RPMI8226 (cell line): ENCODE measurements at places on chromosomes 6 and 20.

- peak; percentile 37 for DNase-seq
Measured at GRCh38 chr20:11676630-11677287, 240.9 kb upstream of the BTBD3 start.

GRCh38 chr6:11606332-11606731 is 68.8 kb downstream of the TMEM170B start:
- no peak for DNase-seq

DNA sequence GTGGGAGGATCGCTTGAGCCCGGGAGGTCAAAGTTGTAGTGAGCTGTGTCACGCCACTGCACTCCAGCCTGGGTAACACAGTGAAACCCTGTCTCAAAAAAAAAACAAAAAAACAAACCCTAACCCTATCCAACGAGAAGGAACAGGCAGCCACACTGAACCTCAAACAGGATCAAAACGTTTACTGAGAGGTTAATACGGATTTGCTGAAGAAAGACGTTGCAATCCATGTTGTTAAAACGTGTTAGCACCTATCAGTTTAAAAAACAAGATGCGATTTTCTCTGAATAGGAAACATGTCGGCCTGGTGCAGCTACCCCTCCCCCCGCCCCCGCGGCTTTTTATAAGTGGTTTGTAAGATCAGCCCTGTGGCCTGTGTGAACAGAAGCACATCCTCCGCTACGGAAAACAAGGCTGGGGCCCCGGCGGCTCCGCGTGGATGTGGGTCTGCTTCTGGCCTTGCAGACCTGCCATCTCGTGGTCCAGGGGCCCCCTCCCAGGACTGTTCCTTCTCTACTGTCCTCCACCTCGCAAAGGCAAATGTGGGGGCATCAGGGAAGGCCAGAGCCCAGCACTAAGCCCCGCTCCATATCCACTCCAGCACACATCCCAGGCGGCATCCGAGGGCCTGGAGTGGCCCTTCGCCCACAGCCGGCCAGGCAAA is 11.4 kb downstream of the SLC2A4RG start:
- DNase-seq, result no peak

DNA sequence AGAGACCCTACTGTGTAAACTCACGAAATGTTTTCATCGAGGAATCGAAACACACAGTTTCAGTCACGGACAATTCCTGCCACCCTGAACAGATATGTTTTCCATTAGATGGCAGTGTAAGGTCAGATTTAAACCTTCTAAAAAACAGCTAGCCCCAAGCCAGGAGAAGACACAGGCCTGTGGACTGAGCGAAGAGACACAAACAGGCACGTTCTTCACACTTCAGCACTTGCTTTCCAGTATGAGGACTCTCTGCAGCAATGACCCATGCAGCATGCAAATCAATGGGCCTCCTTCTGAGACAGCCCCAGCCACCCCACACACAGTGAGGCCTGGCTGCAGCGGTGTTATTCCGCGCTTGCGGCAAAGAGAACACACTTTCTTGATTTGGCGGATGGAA is 31.9 kb downstream of the HUS1B start:
- DNase-seq, result no peak

DNA sequence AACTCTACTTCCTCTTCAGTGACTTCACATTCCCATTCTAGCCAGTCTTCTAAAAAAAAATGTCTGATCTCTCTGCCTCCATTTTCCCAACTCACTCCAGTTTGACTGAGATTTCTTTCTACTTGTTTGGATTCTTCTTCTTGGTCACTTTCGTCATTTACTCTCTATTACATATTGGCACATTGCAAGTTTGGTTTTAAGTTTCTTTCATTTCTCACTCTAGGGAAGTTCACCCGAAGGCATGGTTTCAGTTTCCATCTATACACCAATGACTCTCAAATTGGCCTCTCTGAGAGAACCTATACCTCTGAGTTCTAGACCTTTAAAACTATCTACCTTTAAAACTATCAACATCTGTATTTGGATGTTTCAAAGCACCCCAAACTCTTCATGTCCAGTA is 51.3 kb downstream of the CD109 start:
- DNase-seq, result peak; percentile 81

- no peak for DNase-seq
Measured at GRCh38 chr6:138422861-138423260, 18.8 kb downstream of the HEBP2 start.

GRCh38 chr6:30937265-30937664 is 3.5 kb upstream of the MUCL3 start:
- DNase-seq, result no peak

DNA sequence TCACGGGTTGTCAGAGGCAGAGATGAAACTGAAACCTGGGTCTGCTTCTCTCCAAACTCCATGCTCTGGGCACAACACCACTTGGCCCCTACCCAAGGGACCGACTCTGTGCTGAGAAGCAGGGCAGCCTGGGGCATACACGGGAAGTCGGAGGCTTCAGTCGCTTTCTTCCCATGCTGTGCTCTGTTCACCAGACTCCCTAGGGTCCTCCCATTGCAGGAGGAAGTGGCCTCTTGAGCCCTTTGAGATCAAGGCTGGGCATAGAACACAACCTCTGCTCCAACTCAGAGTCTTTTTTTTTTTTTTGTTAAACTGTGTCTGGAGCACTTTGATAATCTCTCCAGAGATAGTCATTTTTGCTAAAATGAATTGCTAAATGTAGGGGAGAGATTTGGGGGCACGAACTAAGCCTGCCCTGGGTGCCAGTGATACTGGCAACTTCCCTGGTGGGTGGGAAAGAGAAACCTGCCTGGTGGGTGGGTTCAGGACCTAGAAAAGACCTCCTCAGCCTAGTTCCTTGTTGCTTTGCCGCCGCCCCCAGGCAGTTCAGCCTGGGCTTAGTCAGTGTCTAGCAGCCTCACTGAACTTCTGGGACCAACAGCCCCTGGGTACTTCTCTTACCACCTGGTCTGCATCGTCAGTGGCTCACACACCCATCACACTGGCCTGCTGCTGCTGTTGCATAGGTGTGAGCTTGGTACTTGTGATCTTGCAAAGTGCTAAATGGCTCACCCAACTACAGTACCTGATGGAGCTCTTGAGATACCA is 62.0 kb downstream of the PPP1R14C start:
- DNase-seq, result peak; percentile 89

DNA sequence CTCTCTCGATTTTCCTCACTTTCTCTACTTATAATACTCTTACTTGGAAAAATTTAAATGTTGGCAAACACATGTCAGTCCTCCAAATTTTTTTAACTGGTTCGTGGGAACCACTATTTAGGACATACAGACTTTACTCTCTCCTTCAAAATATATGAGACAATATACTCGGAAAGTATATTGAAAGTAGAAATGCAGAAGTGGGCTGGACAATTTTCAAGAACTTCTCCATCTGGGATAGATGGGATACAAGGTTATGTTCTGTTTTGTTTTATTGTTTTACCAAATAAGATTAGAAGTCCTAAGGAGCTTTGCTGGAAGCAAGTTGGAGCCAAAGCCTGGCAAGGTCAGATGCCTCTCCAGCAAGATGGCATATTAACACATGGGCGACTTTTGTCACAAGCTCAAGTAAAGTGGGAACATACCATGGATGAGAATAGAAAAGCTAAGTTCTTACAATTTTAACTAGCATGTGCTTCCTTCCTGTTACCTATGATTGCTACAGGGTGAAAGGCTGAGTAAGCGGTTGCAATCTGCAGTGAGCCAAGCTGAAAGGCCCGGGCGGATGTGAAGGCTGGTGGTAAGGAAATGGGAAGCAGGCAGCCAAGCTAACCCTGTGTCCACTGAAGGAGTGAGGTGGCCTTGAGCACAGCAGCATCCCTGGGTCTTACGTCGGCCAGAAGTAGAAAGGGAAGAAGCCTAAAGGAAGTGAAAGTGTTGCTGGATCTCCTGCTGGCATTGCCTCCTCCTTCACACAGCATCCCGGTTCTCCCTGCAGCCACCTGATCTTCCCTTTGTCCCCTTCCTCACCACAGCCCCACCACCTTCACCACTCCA is 7.1 kb downstream of the MAP3K5 start:
- DNase-seq, result peak; percentile 62

- DNase-seq, result no peak
Measured at GRCh38 chr6:36195471-36196112, 952 bp upstream of the BRPF3 start.

GRCh38 chr6:121522771-121523386 is 87.4 kb downstream of the GJA1 start:
- DNase-seq, result no peak

GRCh38 chr6:168368066-168368820 is 48.7 kb upstream of the DACT2 start:
- DNase-seq, result no peak

- DNase-seq, result no peak
Measured at GRCh38 chr6:125832391-125833117, 41.8 kb downstream of the NCOA7 start.

GRCh38 chr6:16602035-16602434 is 159.2 kb downstream of the ATXN1 start:
- DNase-seq, result no peak

DNA sequence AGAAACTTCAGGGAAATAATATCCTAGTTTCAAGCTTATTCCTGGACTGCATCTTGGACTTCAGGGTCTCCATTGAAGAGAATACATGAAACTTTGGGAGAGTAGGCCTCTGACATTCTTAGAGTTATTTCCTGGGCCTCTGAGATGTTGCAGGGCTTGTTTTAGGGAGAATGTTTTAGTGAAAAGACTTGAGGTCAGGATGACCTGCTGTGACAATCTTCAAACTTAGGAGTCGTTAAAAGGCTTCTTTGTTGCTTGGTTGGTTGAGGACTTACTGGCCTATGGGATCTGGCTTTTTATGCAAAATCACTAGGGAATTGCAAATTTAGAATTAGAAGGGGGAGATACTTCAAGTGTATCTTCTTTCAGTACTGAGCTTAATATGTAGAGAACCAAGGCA is 613.2 kb upstream of the FLRT3 start:
- no peak for DNase-seq

DNA sequence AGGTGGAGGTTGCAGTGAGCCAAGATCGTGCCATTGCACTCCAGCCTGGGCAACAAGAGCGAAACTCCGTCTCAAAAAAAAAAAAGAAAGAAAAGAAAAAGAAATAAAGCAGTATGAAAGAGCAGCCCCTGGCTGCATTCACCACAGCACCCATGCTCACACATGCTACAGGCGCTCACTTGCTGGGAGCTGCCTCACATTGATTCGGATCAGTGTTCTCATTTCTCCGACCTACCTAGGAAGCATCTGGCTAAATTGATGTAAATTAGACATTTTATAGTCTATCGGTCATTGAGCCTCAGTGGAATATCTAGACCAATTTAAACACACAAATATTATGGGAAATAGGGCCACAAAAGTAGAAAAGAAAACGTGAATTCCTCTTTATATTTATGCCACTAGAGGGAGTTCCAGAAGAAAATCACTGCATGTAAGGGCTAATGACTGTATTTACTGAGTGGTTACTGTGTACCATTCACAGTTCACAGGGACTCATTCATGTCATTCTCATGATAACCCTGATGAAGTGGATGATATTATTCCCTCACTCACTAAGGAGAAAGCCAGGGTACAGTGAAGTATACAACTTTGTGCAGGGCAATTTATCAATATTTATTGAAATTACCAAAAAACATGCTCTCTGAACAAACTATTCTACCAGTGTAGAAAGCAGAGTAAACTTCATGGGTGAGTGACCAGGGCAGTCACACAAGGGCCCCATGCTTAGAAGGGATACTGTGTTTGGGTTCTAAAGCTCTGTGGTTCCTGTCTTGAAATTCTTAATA is 5.3 kb upstream of the MOG start:
- DNase-seq, result peak; percentile 45

GRCh38 chr20:51758978-51759544 is 9.1 kb downstream of the ATP9A start:
- no peak for DNase-seq

- no peak for DNase-seq
Measured at GRCh38 chr6:22880686-22881433, 311.5 kb downstream of the HDGFL1 start.

DNA sequence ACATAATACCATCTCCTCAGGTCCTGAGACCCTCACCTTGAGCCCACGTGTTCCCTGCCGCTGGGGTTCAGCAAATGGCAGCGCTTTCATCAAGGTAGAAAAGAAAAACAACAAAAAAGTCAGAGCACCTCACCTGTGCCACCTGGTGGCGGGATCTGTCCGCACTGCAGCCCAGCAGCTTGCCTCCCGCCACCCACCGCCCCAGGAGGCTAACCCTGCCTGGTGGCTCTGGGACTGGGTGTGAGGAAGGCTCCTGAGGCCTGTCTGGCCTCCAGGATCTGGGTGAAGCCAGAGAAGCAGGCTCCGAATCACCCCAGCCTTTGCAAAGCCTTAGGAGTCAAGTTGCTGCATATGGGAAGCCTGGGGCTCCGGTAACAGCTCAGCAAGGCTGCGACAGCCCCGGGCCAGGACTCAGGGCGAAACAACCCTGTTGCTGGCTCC is 270.8 kb downstream of the BMP7 start:
- DNase-seq, result peak; percentile 75

GRCh38 chr6:4885341-4885933 is 109.2 kb downstream of the CDYL start:
- DNase-seq, result no peak
